Left ventricle myocardium inferior (tissue), 1 donor: ENCODE measurements at places on chromosomes 1 and 21. TPM values are rescaled to one million over a fixed set of nuclear protein-coding genes. Genes with fewer than 3 reads are reported as not detected.
A peak's percentile ranks its signal among the peaks of the same experiment; 100 is the strongest.

FABP3 gene
- 4,737 TPM for total RNA-seq

SSU72 gene
- 104 TPM for total RNA-seq

EFNA4 gene
- total RNA-seq = 1.7 TPM

SPTA1 gene
- total RNA-seq = not detected

S100A3 gene
- 0.36 TPM for total RNA-seq

IRF6 gene
- total RNA-seq = 43.3 TPM

SLFNL1 gene
- 0.16 TPM for total RNA-seq

TACSTD2 gene
- 0.16 TPM for total RNA-seq

C1orf210 gene
- not detected for total RNA-seq

GRCh38 chr1:212621043-212621948, 12.7 kb downstream of the ATF3 start:
- H3K36me3 ChIP-seq = peaks cover 51% of the 10 kb centered on the region
- no peak for DNase-seq
- no peak overlapping the region for H3K4me3 ChIP-seq
- H3K27me3 ChIP-seq = no peaks in the 10 kb centered on the region

GRCh38 chr1:240284656-240285414, 193.2 kb downstream of the FMN2 start:
- H3K4me3 ChIP-seq = no peak overlapping the region
- no peak overlapping the region for H3K27ac ChIP-seq
- no peaks in the 10 kb centered on the region for H3K27me3 ChIP-seq
- H3K36me3 ChIP-seq = no peaks in the 10 kb centered on the region

GRCh38 chr1:21264898-21265297, 25.4 kb downstream of the ECE1 start:
- H3K27ac ChIP-seq = peak overlapping the region; percentile 99
- H3K27me3 ChIP-seq = no peaks in the 10 kb centered on the region
- no peak overlapping the region for H3K4me3 ChIP-seq
- no peak for DNase-seq

- H3K4me3 ChIP-seq = no peak overlapping the region
- H3K36me3 ChIP-seq = no peaks in the 10 kb centered on the region
- H3K27me3 ChIP-seq = no peaks in the 10 kb centered on the region
- DNase-seq = no peak
These were observed 17.5 kb upstream of the RAB4A start for GRCh38 chr1:229253151-229253974.

GRCh38 chr1:181423301-181423918, 59.9 kb upstream of the CACNA1E start:
- H3K4me3 ChIP-seq = no peak overlapping the region
- no peak overlapping the region for H3K27ac ChIP-seq
- peaks cover 4% of the 10 kb centered on the region for H3K4me1 ChIP-seq
- peak; percentile 36 for DNase-seq
- H3K36me3 ChIP-seq = no peaks in the 10 kb centered on the region

DNA sequence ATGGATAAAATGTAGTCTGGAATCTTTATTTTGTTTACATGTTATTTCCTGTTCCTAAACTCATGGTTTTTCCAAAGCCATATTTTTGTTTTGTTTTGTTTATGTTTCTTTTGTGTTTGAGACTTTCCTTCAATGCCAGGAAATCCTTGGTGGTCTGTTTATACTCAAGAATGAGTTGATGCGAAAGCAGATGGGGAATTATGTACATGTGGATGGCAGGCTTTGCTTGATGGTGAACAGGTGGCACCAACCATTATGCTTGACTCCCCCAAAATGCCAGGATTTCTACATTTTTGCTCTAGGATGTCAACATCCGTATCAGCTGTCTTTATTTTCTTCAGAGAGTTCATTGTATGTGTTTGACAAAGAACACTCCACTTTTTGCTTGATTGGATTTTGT, 448.5 kb downstream of the PRDM2 start:
- no peaks in the 10 kb centered on the region for H3K36me3 ChIP-seq
- H3K4me3 ChIP-seq = no peak overlapping the region
- H3K27ac ChIP-seq = no peak overlapping the region
- H3K4me1 ChIP-seq = no peaks in the 10 kb centered on the region
- no peak for DNase-seq

GRCh38 chr1:207054491-207054890, 1.4 kb downstream of the PFKFB2 start:
- peaks cover 59% of the 10 kb centered on the region for H3K4me1 ChIP-seq
- no peak for DNase-seq
- H3K36me3 ChIP-seq = peaks cover 3% of the 10 kb centered on the region
- H3K27me3 ChIP-seq = no peaks in the 10 kb centered on the region

DNA sequence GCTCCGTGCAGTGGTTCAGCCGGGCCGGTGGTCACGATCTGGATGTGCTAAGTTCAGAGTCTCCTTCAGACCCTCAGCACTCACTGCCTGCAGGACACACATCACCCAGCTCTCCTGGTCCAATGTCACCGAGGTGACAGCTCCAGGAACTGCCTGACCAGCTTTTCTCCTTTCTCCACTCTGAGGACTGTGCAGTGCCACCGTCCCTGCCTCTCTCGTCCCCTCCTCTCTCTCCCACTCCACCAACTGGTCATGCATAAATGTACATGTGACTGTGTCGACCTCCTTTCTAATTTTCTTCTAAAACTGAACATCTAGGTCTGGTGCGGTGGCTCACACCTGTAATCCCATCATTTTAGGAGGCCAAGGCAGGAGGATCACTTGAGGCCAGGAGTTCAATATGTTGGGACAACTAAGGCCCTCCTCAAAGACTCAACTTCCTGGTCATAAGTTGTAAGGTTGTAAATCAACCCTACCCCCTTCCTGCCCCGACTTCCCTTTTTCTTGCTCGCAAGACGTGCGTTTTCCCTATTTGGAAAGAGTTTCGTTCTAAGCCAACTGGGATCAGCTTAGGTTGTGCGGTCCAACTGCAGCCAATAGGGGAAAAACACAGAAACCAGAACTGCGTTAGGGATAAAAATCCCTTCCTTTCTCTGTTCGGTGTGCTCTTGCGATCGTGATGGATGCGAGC, 53.1 kb downstream of the MEGF6 start:
- H3K4me1 ChIP-seq = no peaks in the 10 kb centered on the region
- no peak overlapping the region for H3K4me3 ChIP-seq
- peaks cover 6% of the 10 kb centered on the region for H3K27me3 ChIP-seq
- H3K27ac ChIP-seq = no peak overlapping the region

DNA sequence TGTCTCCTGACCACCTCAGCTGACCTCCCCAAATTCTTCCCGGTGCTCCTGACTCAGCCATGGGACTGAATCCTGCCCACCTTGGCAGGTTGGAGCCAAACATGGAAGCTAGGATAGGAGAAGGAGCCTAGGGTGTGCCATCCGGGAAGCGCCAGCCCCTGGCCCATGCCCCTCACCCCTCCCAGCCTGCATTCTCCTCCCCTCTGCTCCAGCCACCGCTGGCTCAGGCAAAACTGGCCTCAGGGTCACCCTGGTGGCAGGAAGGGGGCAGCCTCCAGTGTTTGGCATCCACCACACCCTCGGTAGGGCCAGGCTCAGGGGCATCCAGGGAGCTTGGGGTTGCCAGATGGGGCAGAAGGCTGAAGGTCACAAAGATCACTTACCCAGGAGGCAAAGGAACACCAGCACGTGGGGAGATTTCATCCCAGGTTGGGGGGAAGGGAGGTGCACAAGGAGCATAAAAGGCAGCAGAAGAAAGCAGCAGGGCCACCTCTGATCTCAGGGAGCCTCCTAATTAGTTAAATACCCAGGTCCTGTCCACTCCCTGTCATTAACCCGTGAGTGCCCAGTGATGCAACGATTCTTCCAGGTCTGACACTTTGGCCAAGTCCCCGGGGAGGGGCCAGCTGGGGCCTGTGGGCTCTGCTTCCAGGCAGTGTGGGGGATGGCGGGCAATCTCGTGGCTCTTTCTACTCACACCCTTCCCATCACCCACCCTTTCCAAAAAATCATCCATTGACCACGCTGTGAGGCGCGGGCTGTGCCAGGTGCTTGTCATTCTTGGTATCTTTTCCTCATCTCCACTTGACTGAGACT, at the start of gene PLA2G2E:
Gene PLA2G2E (minus strand): TSS at position 481 of the 816 bp plus-strand sequence. CDS start 58 bp downstream, at position 423.
- no peaks in the 10 kb centered on the region for H3K36me3 ChIP-seq
- H3K27me3 ChIP-seq = peaks cover 26% of the 10 kb centered on the region
- DNase-seq = no peak
- no peak within 1 kb of the TSS for H3K4me3 ChIP-seq

DNA sequence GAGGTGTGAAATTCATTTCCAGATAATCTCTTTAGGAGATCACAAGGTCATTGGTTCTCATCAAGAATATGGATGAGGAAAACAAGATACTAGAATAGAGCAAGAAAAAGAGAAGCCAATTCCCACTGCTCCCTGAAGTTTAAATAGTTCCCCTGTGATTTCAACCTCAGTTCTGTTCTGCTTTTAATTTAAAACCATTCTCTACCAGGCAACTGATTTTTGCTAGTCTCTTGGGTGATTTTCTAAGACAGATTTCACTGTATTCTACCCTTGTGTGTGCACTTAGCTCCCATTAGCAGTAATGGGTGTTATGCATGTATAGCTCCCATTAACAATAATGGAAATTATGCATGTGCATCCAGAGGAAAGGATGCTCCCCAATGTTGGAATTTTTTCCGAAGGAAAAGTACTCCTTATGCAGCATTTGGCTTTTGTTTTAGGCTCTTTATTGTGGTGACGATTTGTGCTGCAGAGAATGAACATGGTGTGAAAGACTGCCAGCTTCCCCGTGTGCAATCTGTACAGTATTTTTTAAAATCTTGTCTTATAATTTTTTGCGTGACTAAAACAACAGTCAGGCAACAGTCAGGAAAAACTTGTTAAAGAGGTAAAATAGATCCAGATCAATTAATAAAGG, 144.0 kb upstream of the ZRANB2 start:
- no peaks in the 10 kb centered on the region for H3K36me3 ChIP-seq
- H3K4me3 ChIP-seq = no peak overlapping the region
- no peaks in the 10 kb centered on the region for H3K27me3 ChIP-seq
- H3K27ac ChIP-seq = no peak overlapping the region
- no peak for DNase-seq

- H3K27me3 ChIP-seq = no peaks in the 10 kb centered on the region
- DNase-seq = no peak
- H3K4me1 ChIP-seq = no peaks in the 10 kb centered on the region
- no peak overlapping the region for H3K27ac ChIP-seq
- no peaks in the 10 kb centered on the region for H3K36me3 ChIP-seq
These were observed 408.4 kb upstream of the PTBP2 start for GRCh38 chr1:96313216-96313615.

DNA sequence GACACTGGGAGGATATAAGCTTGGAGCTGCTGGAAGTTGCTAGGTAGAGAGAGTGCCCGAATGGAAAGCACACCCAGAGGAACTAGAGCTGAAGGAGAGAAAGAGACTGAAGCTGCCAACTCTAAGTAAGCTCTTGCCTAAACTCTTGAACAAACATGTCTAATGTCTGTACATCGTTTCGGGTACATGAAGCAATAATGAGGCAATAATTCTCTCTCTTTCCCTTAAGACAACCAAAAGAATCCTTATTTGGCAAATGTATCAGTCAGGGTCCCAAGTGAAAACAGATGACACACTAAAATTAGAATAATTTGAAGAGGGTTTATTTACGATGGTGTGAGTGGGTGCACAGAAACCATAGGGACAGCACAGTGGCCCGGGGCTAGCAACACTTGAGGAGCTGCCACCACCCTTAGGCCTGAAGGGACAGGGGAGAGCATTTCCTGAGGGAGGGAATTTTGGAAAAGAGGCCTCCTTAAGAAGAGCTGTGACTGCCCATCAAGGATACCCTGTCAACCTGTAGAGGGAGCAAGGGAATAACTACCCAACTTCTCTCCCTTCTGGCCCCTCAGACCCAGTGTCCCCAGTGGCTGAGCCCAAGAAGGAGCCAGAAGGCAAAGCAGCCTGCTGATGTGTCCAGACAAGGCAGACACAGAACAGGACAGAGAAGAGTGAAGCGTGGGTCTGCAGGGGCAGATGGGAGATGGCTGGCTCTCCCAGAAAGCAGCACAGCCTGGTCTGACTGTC, 36.1 kb upstream of the KHDRBS1 start:
- no peak overlapping the region for H3K4me3 ChIP-seq
- H3K27ac ChIP-seq = peak overlapping the region; percentile 23
- no peak for DNase-seq
- no peaks in the 10 kb centered on the region for H3K36me3 ChIP-seq
- H3K4me1 ChIP-seq = peaks cover 5% of the 10 kb centered on the region

- no peaks in the 10 kb centered on the region for H3K36me3 ChIP-seq
- H3K4me3 ChIP-seq = no peak overlapping the region
- no peak for DNase-seq
- no peaks in the 10 kb centered on the region for H3K27me3 ChIP-seq
- peaks cover 19% of the 10 kb centered on the region for H3K4me1 ChIP-seq
These were observed 3.7 kb upstream of the SLC2A5 start for GRCh38 chr1:9073143-9073542.

- no peak for DNase-seq
- H3K36me3 ChIP-seq = peaks cover 4% of the 10 kb centered on the region
- H3K27ac ChIP-seq = peak overlapping the region; percentile 91
- no peaks in the 10 kb centered on the region for H3K27me3 ChIP-seq
These were observed 30.6 kb downstream of the C2CD2 start for GRCh38 chr21:41923186-41923585.

DNA sequence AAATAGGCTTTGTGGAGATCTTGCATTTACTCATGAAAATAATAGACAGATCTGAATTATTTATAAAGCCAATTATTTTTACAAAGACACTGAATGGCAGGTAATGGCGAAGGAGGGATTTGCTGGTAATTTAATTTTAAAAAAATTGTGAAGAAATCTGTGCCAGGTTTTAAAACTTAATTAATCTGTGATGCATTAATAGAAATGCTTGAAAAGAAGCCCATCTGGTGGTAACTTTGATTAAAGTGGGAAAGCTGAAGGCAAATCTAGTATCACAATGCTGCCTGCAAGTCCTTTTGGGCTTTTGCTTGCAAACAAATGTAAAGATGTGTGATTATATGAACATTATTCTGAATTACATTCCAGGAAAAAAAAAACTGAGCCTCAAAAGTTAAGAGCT, 433.2 kb upstream of the DEPDC1 start:
- no peak for DNase-seq
- H3K4me1 ChIP-seq = no peaks in the 10 kb centered on the region
- no peak overlapping the region for H3K27ac ChIP-seq
- H3K4me3 ChIP-seq = no peak overlapping the region
- H3K27me3 ChIP-seq = no peaks in the 10 kb centered on the region
